ENCODE measurements at places on chromosomes 1 and 21.

DNA sequence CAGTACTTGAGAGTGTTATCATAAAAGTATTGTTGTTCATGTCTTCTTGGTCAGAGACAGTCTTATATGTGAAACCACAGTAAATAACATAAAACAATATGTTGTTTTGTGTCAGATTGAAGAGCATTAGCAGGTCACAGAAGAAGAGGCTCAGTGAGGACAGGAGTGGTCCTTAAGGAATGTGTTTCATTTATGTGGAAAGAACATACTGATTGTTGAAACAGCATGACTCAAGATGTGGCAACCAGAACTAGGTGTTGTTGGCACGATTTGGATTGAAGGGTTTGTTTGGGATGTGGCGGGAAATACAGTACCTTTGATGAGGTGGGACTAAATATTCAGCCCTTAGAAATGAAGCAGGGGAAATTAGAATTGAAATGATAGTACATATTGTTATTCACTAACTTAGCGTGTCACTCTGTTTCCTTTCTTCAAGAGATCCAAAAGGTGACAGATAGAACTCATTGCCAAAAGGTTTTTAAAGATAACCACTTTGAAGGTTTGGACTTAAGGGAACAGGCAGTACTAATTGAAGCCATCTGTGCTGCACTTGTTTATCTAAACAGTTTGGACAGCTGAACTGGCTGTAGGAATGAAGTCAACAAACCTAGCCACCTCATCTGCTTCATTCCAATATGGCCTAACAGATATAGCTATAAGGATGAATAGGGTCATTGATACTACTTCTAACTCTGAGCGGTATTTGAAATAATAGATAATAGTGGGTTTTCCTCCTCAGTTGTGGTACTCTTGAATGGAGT, 14.4 kb downstream of the RALGPS2 start:
- no peak for DNase-seq

GRCh38 chr1:48916130-48917069, 139.7 kb upstream of the BEND5 start:
- DNase-seq, result no peak

GRCh38 chr1:109371341-109371739, 26.4 kb downstream of the SORT1 start:
- no peak for DNase-seq

GRCh38 chr1:161945306-161946060, 78.2 kb downstream of the OLFML2B start:
- no peak for DNase-seq

- DNase-seq, result no peak
Measured at GRCh38 chr1:93776728-93777127, 95.1 kb upstream of the BCAR3 start.

DNA sequence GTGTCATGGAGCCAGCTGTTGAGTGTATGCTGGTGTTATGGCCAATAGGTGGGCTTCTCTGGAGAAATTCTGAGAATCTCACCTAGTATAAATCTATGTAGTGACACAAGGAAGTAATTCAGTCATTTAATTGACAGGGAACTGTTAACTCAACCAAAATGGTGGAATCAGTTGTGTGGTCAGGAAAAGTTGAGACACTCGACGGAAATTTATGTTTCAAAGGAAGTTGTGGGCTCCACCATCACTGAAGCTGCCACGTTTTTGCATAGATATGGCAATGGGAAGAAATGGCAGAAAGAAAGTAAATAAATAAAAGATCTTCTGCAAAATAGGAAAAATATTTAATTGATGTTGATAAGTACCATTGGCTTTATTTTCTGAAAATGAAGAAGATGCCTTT, 84.5 kb downstream of the ATP6V1G3 start:
- DNase-seq, result no peak

- DNase-seq, result no peak
Measured at GRCh38 chr1:116751621-116752020, 2.6 kb upstream of the CD2 start.

GRCh38 chr1:114716304-114717170, at the start of gene NRAS:
NRAS (minus strand) TSS chr1:114716771; CDS start chr1:114716160, 611 bp downstream.
- DNase-seq, result peak; percentile 94

GRCh38 chr1:110872366-110872744, 593 bp upstream of the CD53 start:
- DNase-seq, result no peak

GRCh38 chr21:44510508-44511218, 29.3 kb downstream of the KRTAP10-1 start:
- peak; percentile 73 for DNase-seq

DNA sequence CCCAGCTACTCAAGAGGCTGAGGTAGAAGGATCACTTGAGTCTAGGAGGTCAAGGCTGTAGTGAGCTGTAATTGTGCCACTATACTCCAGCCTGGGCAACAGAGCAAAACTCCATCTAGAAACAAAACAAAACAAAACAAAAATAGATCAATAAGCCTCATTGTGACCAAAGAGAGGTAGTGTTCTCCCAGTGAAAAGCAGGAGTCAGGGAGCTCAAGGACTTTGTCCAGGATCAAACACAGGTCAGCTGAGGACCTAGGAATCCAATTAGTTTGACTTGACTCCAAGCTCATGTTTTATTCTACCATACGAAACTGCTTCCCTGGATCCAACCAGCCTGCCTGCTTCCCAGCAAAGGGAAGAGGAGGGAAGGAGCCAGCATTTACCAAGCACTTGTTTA, 21.5 kb upstream of the QSOX1 start:
- DNase-seq, result no peak

DNA sequence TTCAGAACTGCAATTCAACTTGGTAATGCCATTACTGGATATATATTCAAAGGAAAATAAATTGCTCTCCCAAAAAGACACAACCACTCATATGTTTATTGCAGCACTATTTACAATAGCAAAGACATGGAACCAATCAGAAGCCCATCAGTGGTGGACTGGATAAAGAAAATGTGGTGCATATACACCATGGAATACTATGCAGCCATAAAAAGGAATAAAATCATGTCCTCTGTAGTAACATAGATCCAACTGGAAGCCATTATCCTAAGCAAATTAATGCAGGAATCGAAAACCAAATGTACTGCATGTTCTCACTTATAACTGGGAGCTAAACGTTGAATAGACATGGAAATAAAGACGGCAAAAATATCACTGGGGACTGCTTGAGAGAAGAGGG, 117.0 kb downstream of the MAP3K21 start:
- no peak for DNase-seq

DNA sequence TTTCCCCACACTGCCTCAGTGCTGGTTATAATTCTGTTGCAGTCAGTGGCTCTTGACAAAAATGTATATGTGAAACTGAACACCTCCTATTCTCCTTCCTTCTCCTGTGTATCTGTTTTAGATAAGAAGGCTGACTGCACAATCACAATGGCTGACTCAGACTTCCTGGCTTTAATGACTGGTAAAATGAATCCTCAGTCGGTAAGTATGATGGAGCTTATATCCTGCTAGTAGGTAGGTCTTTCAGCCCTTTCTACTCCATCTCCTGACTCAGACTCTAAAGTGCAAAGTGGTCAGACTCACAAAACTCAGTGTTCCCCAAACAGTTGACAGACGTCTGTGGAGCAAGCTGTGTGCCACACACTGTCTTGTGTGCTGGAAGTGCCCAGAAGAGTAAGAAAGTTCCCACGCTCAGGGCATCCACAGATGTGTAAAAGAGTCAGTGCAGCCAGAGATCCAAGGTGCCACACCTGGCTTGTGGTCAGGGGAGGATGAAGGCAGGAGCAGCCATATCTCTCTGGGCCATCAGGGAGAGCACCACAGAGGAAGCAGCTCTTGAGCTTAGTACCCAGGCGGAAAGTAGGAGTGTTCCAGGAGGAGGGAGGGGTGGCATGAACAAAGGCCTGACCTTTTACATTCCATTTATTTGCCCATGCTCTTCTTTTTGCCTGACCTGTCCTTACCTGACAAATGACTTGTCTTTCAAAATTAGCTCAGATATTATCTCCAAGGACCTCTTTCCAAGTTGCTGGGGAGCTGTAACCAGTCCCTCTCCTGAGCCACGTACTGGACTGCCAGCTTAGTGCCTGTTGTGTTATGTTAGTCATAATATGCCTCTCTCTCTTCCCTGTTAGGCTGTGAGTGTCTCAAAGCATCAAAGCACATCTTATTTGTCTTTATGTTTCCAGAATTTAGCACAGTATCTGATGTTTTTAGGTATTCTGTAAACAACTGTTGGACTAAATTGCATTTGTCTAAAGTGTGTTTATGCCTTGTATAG, 14.0 kb upstream of the PODN start:
- no peak for DNase-seq

- no peak for DNase-seq
Measured at GRCh38 chr21:34802180-34802899, 133.5 kb downstream of the CLIC6 start.

DNA sequence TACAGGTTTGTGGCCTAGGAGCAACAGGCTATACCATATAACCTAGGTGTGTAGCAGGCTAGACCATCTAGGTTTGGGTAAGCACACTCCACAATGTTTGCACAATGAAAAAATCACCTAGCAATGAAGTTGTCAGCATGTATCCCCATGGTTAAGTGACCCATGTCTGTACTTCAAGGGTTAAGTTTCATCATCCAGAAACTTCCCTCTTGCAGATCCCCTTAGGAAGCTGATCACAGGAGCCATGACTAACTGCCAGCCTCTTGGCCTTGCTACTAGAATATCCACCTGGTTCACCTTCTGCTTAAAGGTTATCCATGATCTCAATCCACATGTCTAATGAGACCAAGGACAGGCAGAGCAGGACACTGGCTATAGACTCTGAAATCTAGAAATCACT, 3.5 kb upstream of the UBXN10 start:
- no peak for DNase-seq

DNA sequence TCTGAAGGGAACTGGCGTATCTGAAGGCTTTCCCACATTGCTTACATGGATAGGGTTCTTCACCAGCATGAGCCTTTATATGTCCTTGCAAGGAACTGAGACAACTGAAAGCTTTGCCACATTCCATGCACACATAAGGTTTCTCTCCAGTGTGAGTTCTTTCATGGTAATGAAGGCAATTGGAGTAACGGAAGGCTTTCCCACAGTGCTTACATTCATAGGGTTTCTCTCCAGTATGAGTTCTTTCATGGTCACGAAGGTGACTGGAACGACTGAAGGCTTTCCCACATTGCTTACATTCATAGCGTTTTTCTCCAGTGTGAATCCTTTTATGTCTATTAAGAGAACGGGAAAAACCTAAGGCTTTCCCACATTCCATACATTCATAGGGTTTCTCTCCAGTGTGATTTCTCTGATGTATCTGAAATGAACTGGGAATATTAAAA, 15.0 kb downstream of the ZNF124 start:
- no peak for DNase-seq

DNA sequence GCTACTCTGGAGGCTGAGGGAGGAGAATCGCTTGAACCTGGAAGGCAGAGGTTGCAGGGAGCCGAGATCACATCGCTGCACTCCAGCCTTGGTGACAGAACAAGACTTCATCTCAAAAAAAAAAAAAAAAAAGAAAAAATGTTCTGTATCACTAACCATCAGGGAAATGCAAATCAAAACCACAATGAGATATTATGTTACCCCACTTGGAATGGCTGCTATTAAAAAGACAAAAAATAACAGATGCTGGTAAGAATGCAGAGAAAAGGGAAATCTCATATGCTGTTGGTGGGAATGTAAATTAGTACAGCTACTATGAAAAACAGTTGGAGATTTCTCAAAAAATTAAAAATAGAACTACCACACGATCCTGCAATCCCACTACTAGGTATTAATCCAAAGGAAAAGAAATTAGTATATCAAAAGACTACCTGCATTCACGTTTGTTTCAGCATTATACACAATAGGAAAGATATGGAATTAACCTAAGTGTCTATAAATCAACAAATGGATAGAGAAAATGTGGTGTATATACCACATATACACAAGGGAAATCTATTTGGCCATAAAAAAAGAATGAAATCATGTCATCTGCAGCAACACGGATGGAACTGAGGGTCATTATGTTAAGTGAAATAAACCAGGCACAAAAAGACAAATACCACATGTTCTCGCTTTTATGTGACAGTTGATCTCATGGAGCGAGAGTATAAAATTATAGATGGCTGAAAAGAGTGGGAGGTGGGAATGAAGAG, 62.6 kb downstream of the ABL2 start:
- DNase-seq, result no peak

DNA sequence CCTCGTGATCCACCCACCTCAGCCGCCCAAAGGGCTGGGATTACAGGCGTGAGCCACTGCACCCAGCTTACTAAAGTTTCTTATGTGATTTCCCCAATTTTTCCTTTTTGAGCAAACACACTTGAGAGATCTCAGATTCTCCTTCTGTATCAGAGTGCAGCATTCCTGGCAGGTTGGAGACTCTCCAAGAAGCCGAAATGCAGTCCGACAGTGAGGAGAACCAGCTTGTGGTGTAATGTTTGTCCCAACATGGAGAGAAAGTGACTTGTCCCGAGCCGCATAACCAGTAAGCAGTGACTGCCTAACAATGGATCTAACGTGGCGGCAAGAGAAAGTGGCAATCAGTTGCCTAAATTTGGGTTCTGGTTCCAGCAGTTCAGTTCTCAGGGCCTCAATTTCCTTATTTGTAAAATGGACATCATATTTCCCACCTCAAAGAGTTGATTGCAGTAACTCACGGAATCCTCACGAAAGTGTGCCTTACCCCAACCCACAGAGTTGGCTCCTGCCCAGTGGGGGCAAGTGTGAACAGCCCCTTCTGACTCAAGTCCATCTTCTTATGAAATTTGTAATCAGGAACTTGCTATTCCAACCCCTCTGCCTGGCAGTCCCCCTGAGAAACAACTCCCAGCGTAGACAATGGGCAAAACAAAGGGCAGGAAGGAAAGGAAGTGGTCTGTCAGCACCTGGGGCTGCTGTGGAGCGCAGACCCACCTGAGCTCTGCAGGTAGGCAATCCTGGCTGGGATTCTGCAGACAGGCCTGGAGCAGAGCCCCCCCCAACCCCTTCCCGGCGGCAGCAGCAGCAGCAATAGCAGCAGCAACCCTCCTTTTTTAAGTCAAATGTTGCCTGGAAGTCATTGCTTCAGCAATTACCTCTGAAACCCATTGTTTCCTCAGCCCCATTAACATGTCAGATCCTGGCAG, 223.6 kb upstream of the POU3F1 start:
- no peak for DNase-seq

GRCh38 chr1:229130028-229130668, 140.8 kb upstream of the RAB4A start:
- no peak for DNase-seq

DNA sequence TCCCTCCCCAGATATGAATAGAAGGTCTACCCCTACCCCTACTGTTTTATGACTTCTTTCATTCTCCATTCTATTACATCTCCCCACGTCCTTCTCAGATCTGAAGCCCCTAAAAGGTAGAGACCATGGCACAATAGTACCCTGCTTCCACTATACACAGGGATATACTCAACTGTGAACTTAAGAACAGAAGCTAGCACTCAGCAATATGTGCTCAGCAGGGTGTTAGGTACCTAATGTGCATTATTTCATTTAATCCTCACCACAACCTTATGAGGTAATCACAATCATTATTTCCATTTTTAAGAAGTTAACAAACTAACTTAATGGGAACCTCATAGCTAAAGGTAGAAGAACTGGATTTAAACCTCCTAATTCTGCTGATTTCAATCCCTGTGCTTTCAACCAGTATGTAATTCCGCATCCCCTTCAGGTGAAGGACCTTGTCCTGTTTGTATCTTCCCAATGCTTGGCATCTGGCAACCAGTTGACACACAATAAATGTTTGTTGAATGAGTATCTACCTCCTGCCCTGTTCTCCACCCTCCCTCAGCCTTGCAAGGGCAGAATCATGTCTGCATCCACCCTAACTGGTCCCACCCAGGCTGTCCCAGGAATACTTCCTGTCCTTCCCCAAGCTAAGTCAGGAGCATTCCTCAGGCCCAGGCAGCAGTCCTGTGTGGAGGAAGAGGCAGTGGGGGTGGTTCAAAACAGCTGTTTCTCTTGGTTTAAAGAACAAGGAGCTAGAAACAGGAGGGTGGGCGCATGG, 6.5 kb downstream of the DENND2D start:
- DNase-seq, result no peak
